GM23248 (cell line): ENCODE measurements at places on chromosomes 3 and 15. TPM values are rescaled to one million over a fixed set of nuclear protein-coding genes. Genes with fewer than 3 reads are reported as not detected.

EPHB1 gene
- polyA plus RNA-seq, result 0.81 and 1.1 TPM in 2 replicates

- DNase-seq, result no peak
Observed at GRCh38 chr3:182135056-182135455, 423.3 kb downstream of the SOX2 start.

LRRC49 gene
- polyA plus RNA-seq, result 7.6 and 8.3 TPM in 2 replicates

DNA sequence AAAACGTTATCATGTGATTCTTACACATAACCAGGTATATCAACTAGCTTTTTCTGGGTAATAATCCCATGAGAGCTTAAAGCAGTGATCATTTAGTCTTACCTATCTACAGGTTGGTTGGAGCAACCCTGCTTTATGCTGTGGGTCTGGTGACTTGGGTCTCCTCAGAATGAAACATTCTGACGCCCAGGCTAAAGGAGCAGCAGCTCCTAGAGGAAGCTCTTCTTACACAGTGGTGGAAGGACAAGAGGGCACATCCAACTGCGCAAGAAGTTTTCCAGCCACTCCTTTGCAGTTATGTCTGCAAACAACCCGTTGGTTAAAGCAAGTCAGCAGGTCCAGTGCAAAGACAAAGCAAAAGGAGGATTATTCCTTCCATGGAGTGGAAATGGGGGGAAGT, 377.5 kb downstream of the EDEM1 start:
- DNase-seq, result no peak

PP2D1 gene
- polyA plus RNA-seq, result 0.16 TPM in 1 of 2 replicates, not detected in the other

- no peak for DNase-seq
Observed at GRCh38 chr3:196192524-196193051, 18.6 kb downstream of the ZDHHC19 start.

GRCh38 chr3:184289426-184289938, 9.6 kb upstream of the PSMD2 start:
- peak; percentile 65 for DNase-seq
